HepG2 (cell line): ENCODE measurements at places on chromosomes 11 and 22. TPM values are rescaled to one million over a fixed set of nuclear protein-coding genes. Genes with fewer than 3 reads are reported as not detected.
A peak's percentile ranks its signal among the peaks of the same experiment; 100 is the strongest.

- no peaks in the 10 kb centered on the region for H3K4me1 ChIP-seq
- no peak overlapping the region for H3K27ac ChIP-seq
- H3K27me3 ChIP-seq = no peaks in the 10 kb centered on the region
- H3K4me3 ChIP-seq = no peak overlapping the region
These were observed 130.5 kb downstream of the GRIA4 start for GRCh38 chr11:105740164-105740903.

The LIF gene
- total RNA-seq = 1.5 and 3.6 TPM in 2 replicates

GRCh38 chr11:10725114-10725906 is 25.7 kb upstream of the CTR9 start:
- DNase-seq = no peak
- H3K4me3 ChIP-seq = no peak overlapping the region
- peaks cover 9% of the 10 kb centered on the region for H3K27me3 ChIP-seq

The OR9I1 gene
- not detected in 2 replicates for total RNA-seq

The DDTL gene
- 0.31 TPM in 1 of 2 replicates, not detected in the other for total RNA-seq

The MUC6 gene
- not detected in 2 replicates for total RNA-seq

- peaks cover 52% of the 10 kb centered on the region; the same call in 2 of the 3 replicates for H3K36me3 ChIP-seq
- no peak for DNase-seq
- no peaks in the 10 kb centered on the region for H3K27me3 ChIP-seq
- no peak overlapping the region for H3K27ac ChIP-seq
- no peaks in the 10 kb centered on the region for H3K4me1 ChIP-seq
These were observed 12.4 kb upstream of the MAPK11 start for GRCh38 chr22:50282361-50283155.

GRCh38 chr11:110433393-110434333 is 3.9 kb downstream of the FDX1 start:
- peak; percentile 6 for DNase-seq
- H3K36me3 ChIP-seq = peaks cover 1% of the 10 kb centered on the region; the same call in 1 of the 3 replicates
- peaks cover 26% of the 10 kb centered on the region for H3K4me1 ChIP-seq
- H3K27me3 ChIP-seq = no peaks in the 10 kb centered on the region

GRCh38 chr11:13595166-13595565 is 73.3 kb upstream of the FAR1 start:
- no peaks in the 10 kb centered on the region for H3K36me3 ChIP-seq
- no peak for DNase-seq
- H3K4me3 ChIP-seq = no peak overlapping the region
- H3K27ac ChIP-seq = no peak overlapping the region
- H3K4me1 ChIP-seq = no peaks in the 10 kb centered on the region

DNA sequence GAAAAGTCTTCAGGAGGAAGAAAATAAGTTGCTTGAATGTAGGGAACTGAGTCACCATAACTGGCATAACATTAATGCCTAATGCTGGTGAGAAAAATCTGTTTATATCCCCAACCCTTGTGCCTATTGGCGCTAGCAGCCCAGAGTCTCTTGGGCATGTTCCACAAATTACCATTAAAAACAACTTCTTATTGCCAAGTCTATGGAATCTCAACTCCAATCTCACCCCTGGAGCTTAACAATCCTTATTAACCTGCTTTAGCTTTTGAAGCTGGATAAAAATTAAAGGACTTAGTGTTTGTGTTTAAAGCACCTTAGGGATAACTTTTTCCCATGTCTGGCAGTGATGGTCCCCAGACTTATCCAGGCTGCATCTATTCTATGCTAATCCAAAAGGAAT is 143.0 kb downstream of the APIP start:
- no peak overlapping the region for H3K27ac ChIP-seq
- no peaks in the 10 kb centered on the region; the same call in 1 of the 2 replicates for H3K4me1 ChIP-seq

The TNNT3 gene
- not detected in 2 replicates for total RNA-seq

The OTUB1 gene
- total RNA-seq = 58.8 and 78.7 TPM in 2 replicates

DNA sequence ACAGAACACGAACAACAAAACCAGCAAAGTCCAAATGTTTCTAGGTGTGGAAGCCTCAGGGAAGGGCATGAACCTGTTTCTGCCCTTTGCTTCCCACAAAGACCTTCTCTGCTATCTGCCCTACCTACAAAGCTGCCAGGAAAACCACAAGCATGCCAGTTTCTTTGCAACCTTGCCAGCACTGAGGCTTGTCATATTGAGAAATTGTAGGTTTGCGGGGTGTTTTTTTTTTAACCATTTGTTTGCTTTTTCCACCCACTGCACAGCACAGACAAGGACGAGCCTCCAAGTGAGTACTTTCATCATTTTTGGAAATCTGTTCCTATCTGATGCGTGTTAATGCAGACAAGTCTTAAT is 12.8 kb downstream of the PARVG start:
- no peaks in the 10 kb centered on the region for H3K36me3 ChIP-seq
- H3K27me3 ChIP-seq = peaks cover 7% of the 10 kb centered on the region; the same call in 1 of the 3 replicates
- no peak for DNase-seq
- no peak overlapping the region for H3K4me3 ChIP-seq
- H3K4me1 ChIP-seq = no peaks in the 10 kb centered on the region

DNA sequence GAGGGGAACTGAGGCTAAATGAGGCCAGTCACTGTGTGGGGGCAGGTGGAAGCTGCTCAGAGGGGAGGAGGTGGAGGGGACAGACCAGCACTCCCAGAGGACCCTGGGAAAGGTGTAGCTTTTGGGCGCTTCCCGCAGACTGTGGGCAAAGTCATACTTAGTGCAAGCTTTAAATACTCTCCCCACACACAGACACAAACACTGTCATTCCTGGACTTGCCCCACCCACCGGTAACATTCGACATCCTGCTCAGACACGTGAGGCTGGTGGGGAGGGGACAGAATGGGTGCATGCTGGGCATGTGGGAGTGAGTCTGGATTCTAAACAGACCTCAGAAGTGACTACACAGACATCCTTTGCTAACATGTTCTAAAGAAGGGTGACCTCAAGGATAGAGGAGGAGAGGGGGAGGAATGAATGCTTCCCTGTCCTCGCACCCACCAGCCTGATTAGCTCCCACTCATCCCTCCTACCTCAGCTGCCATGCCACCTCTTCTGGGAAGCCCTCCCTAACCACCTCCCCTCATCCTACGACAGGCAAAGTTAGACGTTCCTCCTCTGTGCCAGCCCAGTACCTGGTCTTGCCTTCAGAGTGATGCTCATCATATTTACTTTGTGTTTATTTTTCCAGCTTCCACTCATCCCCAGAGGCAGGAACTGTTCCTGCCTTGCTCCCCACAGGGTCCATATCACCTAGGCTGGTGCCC is 22.2 kb downstream of the TSKU start:
- H3K36me3 ChIP-seq = no peaks in the 10 kb centered on the region
- no peak for DNase-seq
- peaks cover 6% of the 10 kb centered on the region for H3K27me3 ChIP-seq
- no peak overlapping the region for H3K4me3 ChIP-seq
- peaks cover 41% of the 10 kb centered on the region for H3K4me1 ChIP-seq

The IFITM2 gene
- 10.4 and 13.8 TPM in 2 replicates for total RNA-seq

The FREY1 gene
- total RNA-seq = 0.73 TPM in 1 of 2 replicates, not detected in the other

The MUC5B gene
- not detected in 2 replicates for total RNA-seq

The SULT4A1 gene
- total RNA-seq = not detected in 2 replicates

DNA sequence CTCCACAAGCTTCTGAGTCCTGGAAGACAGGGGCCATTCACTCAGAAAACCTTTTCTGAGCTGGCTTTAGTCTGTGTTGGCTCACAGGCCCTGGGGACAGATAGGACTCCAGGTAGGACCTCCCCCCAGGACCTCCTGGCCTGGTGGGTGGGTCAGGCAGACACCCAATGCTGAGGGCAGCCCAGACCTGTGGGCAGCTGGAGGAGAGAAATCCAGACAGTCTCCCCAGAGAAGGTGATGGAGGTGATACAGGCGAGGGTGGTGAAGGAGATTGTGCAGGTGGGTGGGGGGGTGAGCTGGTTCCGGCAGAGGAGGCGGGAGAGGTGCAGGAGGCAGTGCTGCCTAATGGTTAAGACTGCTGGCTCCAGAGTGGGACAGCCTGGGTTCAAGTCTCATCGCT is 15.6 kb downstream of the LRRC32 start:
- no peak overlapping the region for H3K27ac ChIP-seq
- no peaks in the 10 kb centered on the region for H3K36me3 ChIP-seq
- peaks cover 38% of the 10 kb centered on the region for H3K27me3 ChIP-seq
- no peak for DNase-seq
- no peak overlapping the region for H3K4me3 ChIP-seq

DNA sequence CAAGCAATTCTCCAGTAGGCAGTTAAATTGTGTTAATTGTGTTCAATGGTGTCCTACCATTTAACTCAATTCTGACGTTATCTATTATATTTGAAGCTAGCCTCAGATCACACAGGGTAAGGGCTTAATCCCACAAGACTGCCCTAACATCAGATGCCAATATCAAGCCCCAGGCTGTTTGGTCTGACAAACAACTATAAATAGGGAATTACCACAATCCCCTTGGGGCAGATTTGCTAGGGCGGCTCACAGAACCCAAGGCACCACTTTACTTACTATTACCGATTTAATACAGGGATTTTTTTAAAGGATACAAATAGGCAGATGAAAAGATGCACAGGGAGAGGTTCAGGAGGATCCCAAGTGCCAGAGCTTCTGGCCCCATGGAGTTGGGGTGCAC is 678.4 kb downstream of the OPCML start:
- DNase-seq = no peak
- 0 out of 3 replicates have a peak, but pooled peaks cover 3% of the 10 kb centered on the region for H3K27me3 ChIP-seq
- no peak overlapping the region for H3K27ac ChIP-seq
- no peaks in the 10 kb centered on the region for H3K4me1 ChIP-seq
- no peak overlapping the region for H3K4me3 ChIP-seq

The PRG3 gene
- not detected in 2 replicates for total RNA-seq

The OR5D18 gene
- total RNA-seq = not detected in 2 replicates

DNA sequence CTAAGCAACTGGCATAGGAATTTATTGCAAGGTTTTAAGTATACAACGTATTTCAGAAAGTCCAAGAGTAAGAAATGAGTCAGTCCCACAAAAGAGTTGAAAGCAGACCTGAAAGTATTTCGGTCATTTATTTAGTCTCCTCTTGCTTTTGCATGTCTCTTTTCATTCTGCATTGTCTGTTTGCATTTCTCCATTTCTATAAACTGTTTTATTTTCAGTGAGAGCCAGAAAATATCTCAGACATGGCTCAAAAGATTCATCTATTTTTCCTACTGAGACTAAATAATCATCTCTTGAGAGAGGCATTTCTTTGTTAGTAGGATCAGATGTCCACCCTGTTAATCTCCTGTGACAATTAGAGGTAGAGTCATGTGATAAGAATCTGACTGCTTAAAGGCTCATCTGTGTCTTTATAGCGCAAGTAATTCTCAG is 219.1 kb upstream of the CCDC179 start:
- H3K4me3 ChIP-seq = no peak overlapping the region
- no peaks in the 10 kb centered on the region for H3K36me3 ChIP-seq
- H3K4me1 ChIP-seq = no peaks in the 10 kb centered on the region
- H3K27me3 ChIP-seq = no peaks in the 10 kb centered on the region
- H3K27ac ChIP-seq = no peak overlapping the region

- DNase-seq = no peak
- no peak overlapping the region for H3K4me3 ChIP-seq
- H3K27ac ChIP-seq = no peak overlapping the region
- no peaks in the 10 kb centered on the region for H3K36me3 ChIP-seq
- H3K4me1 ChIP-seq = no peaks in the 10 kb centered on the region
These were observed 24.1 kb upstream of the TSKU start for GRCh38 chr11:76759092-76759491.

The ST14 gene
- total RNA-seq = 0.69 and 1.4 TPM in 2 replicates

DNA sequence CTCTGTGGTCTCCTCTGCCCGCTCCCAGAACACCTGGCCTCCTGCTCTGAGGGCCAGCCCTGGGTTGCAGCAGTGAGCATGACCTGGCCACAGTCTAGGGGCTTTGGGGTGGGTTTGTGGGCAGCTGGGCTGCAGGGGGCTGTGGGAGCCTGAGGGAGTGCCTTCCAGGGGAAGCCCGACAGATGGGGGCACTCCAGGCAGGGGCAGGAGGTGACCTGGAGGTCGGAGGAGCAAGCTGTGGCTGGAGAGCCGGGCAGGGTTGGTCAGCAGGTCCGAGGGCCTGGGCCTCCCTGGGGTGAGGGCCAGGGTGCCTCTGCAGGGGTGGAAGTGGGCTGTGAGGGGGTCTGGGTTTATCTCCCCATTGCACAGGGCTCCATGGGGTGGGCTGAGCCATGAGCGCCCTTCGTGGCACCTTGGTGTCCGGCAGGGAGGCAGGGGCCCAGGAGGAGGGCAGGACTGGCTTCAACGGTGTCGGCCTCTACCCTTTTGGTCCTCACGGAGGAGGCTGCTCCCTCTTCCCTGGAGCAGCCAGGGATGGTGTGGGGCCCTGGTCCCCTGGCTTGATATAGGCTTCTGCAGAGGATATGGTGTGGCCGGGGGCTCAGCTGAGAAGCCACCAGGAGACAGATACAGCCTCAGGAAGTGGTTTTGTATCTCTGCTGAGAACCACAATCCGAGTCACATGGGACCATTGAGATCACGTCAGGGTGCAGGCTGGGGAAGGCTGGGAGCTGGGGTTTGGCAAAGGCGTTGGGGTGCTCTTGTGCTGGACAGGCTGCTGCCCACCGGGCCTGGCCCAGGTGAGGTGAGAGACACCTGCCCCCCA is 22.3 kb downstream of the KCNQ1 start:
- H3K4me1 ChIP-seq = peaks cover 14% of the 10 kb centered on the region
- no peaks in the 10 kb centered on the region for H3K36me3 ChIP-seq
- DNase-seq = no peak
- H3K27me3 ChIP-seq = peaks cover 13% of the 10 kb centered on the region
- H3K4me3 ChIP-seq = no peak overlapping the region
- H3K27ac ChIP-seq = no peak overlapping the region

DNA sequence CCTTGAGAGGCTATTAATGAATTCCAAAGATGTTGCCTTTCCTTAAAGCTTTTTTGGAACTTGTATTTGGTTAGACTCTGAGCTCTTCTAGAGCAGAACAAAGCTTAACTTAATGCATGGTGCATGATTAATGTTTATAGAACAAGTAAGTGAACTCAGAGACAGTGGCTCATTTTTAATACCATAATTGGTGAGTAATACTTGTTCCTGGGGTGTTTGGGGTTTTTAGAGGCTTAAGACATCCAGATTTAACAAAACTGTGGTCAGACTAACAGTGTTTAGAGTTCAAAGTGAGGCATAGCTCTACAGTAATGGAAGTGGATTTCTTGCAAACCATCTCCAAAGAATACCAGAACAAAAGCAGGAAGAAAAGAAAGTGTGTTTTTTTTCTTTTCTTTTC is 73.7 kb upstream of the CTSC start:
- no peak overlapping the region for H3K27ac ChIP-seq
- no peak for DNase-seq
- H3K4me1 ChIP-seq = no peaks in the 10 kb centered on the region
- no peaks in the 10 kb centered on the region for H3K36me3 ChIP-seq
- H3K4me3 ChIP-seq = no peak overlapping the region
- H3K27me3 ChIP-seq = no peaks in the 10 kb centered on the region

DNA sequence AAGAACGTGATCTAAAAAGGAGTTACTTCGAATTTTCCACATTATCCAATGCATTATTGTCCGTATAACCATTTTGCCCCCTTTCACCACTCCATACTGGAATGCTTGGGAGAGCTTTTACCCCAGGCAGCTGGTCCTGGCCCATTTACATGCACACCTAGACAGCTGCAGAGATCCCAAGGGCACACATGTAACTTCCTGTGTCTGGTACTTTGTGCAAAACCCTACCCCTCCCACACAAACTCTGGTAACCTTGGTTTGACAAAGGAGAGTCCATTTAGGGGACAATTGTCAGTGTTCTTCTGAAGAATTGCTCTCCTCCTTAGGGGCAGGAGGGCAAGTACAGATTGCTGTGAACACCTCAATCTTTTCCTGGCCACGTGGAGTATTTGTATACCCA is 57.3 kb upstream of the SORL1 start:
- H3K36me3 ChIP-seq = no peaks in the 10 kb centered on the region
- no peak for DNase-seq
- no peak overlapping the region for H3K27ac ChIP-seq
- H3K4me3 ChIP-seq = no peak overlapping the region
- peaks cover 20% of the 10 kb centered on the region for H3K4me1 ChIP-seq

The APOL1 gene
- 11.2 and 20.3 TPM in 2 replicates for total RNA-seq

The GPHA2 gene
- total RNA-seq = 11.6 and 19.1 TPM in 2 replicates

- H3K4me3 ChIP-seq = no peak overlapping the region
- DNase-seq = no peak
- no peaks in the 10 kb centered on the region for H3K36me3 ChIP-seq
- no peaks in the 10 kb centered on the region; the same call in 1 of the 2 replicates for H3K27me3 ChIP-seq
- H3K27ac ChIP-seq = no peak overlapping the region
These were observed 47.5 kb upstream of the GALNT18 start for GRCh38 chr11:11669233-11669846.
